ENCODE measurements at places on chromosomes 7 and 10. TPM values are rescaled to one million over a fixed set of nuclear protein-coding genes. Genes with fewer than 3 reads are reported as not detected.

CLCN1 gene
- polyA plus RNA-seq, result not detected

DNA sequence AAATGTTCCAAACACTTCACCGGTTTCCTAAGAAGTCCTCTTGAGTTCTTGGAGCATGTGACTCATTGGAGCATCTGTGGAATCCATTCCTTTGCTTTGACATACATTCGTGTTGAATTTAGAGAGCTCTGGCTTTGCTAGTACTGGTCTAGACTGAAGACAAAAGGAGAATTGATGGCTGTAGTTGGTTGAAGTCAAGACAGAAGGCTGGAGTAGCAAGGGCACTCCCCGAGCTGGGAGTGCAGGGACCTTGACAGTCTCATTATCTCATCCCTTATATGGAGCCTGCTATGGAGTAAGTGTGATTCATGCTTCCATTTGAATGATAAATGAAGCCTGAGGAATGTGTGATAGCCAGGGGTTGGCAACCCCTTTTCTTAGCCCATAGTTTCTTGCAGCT, 1249.1 kb downstream of the TYW1 start:
- DNase-seq, result no peak

ALOX5 gene
- polyA plus RNA-seq, result not detected

- DNase-seq, result no peak
Observed at GRCh38 chr7:150383710-150384397, 4.7 kb downstream of the ZNF775 start.

- DNase-seq, result no peak
Observed at GRCh38 chr7:30178748-30179436, 44.1 kb downstream of the MTURN start.

GIMAP6 gene
- not detected for polyA plus RNA-seq

- DNase-seq, result no peak
Observed at GRCh38 chr7:72444026-72444776, 32.1 kb upstream of the CALN1 start.

DNA sequence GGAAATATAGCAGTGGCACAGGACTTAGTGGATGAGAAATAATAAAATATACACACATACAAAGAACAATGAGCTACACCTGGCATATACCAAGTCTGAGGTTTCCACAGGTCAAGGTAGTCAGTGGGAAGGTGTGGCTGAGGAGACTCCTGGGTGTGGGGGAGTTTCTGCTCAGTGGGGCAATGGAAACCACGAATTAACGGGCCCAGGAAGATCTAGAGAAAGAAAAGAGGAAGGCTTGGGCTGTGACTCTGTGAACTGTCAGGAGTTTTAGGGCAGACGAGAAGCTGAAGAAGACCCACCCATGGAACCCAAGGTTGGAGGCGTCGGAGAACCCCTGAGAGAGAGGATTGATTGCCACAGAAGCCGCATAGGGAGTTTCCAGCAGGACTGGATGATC, 196.5 kb downstream of the HERPUD2 start:
- no peak for DNase-seq

PKD2L1 gene
- not detected for polyA plus RNA-seq

AKAP9 gene
- 13.6 TPM for polyA plus RNA-seq

KLF14 gene
- polyA plus RNA-seq, result not detected

DNA sequence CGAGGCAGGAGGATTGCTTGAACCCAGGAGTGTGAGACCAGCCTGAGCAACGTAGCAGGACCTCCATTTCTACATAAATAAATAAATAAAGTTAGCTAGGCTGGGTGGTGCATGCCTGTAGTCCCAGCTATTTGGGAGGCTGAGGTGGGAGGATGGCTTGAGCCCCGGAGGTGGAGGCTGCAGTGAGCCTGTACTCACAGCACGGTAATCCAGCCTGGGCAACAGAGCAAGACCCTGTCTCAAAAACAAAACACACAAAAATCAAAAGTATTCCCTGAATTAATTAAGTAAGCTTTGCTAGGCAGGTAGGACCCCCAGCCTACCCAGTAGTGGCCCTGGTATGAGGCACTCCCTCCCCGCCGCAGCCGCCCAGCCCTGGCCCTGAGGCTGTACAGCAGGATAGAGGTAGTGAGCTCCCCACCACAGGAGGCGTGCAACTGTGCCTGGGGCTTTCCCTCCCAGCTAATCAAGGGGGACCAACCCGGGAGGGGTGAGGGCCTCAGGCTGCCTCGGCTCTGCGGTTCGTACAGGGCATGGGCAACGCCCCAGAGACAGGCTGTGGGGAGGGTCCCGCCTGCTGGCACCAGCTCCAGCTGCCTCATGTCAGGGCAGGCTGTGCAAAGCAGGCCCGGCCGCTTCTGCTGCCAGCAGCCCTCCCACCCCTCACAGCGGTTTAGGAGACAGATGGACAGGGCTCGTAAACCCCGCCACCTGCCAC, 1.0 kb upstream of the CYP2W1 start:
- DNase-seq, result no peak

DNA sequence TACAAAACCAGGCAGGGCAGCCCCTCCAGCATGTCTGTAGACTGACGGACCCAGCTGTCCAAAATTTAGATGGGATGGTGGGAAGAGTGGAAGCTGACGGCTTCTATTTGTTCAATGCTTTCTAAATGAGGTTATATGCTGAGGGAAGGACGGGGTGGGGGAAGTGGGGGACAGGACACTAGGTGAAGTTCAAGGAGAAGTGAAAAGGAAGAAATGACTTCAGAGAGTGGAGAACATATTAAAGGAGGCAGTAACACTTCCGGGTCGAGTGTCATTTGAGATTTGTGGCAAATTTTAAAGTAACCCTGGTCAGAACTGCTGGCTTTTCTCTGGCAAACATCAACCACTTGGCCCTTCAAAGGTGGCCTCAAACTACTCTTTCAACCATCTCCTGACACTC, 9.4 kb downstream of the PIP4K2A start:
- DNase-seq, result no peak

GRCh38 chr10:84548869-84549268, 220.5 kb downstream of the CCSER2 start:
- DNase-seq, result no peak

GRCh38 chr10:51485668-51486067, 213.7 kb downstream of the CSTF2T start:
- DNase-seq, result no peak

SPRN gene
- 3.0 TPM for polyA plus RNA-seq

- DNase-seq, result no peak
Observed at GRCh38 chr7:128347647-128348097, 4.0 kb upstream of the RBM28 start.

AVL9 gene
- polyA plus RNA-seq, result 12.0 TPM

DNA sequence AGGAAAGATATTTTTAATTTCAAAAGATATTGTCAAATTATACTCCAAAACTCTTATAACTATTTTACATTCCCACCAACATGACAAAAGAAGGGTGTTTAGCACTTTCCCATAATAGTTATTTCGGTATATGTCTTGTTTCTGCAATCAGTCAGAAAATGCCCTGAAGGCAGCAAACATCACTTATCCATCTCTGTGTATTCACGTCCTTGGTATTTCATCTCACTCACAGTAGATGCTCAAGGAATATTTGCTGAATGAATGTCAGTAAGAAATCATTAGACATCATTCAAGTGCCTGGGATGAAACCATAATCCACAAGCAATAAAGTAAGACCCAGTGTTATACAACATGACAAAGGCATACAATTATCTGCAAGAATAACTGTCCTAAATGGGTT, 112.7 kb downstream of the GFRA1 start:
- no peak for DNase-seq

DNA sequence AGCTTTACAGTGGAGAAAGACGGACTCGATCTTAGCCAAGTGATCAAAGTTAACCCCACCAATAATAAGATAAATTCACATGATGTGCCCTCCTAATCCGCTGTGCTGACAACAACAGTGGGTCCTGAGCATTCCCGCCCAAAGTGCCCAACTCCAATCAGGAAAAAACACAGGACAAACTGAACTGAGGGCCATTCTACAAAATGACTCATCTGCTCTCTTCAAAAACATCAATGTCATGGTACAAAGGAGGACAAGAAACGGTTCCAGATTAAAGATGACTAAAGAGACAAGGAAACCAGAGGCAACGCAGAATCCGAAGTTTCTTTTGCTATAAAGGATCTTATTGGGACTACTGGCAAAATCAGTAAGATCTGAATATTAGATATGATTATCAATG, 79.4 kb downstream of the CTBP2 start:
- DNase-seq, result no peak

DNA sequence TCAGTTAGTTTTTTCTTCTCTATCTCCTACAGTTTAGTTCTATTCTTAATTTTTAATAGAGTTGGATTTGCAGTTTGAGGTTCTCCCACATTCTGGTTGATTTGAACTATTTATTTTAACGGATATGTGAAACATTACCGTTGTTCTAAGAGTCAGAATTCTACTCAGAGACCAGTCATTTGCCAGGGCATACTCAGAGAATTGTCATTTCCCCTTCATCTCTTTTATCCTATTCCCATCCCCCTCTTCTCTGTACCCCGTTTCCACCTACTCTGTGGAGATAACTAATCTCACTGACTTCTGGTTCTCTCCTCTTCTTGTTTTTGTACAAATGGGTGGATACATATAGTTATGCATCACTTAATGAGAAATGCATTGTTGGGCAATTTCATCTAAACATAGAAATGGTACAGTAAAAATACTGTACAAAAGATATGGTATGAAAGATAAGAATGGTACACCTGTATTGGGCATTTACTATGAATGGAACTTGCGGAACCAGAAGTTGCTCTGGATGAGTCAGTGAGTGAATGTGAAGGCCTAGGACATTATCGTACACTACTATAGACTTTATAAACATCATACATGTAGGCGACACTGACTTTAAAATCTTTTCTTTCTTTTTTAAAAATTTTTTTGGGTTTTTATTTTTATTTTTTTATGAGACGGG, 53.1 kb downstream of the INPP5F start:
- DNase-seq, result no peak

DNA sequence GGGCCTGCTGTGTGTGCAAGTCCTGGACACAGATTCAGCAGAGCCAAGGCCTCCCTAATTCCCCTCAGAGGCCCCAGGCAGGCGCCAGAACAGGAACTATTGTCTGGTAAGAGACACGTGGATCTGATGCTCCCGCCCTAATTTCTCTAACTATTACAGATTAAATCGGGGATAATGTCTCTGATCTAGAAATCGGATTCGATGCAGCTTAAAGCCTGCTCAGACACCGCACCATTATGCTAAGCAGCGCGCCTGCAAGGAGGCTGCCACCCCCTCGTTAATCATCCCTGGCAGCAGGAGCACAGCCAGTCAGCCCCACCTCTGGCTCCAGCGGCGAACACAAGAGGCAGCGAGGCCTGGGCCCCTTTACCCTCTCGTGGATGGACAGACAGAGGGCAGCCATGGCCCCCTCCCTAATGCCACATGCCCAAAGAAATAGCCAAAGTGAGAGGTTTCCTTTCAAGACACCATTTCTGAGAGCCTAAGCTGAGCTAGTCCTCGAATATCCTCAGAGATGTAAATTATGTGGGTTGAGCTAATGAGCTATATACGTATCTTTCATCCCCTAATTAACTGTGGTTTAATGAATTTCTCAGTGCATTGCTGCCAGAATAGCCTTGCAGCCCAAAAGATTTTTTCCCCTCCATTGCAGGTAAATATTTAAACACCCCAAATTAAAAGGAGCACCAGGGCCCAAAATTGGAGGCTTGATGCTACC, 122.1 kb downstream of the GRID1 start:
- no peak for DNase-seq

PIP gene
- polyA plus RNA-seq, result not detected

DNA sequence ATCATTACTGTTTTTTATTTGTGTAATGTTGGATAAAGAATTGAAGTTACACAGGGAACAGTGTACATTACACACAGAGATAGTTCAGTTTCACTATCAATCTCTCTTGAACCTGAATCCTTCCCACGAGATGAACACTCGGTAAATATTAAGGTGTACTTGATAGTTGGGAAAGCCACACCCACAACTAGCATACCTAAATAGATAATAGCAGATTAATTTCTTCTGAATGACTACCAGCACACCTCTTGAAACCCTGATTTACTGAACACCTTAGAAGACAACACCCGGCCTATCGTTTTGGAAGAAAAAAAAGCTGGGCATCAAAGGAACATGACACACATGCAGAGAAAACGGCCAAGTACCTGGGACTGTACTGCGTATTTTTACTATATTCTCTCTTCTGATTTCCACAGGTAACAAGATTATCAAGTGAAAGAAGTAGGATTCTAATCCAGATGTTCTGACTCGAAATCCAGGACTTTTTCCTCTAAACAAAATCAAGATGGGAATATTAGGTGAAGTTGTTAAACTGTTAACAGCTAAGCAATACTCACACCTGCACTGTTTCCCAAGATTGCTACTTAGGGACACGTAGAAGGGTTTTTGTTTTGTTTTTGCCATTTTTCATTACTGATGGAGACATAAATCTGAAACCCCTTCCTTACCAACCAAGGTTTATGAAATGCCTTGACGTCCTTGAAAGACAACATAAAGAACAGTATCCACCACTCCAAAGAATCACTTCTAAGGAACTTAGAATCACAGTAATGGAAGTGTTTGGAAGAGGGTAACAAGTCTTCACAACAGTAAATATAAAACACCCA, 1.0 kb downstream of the CCDC186 start:
- no peak for DNase-seq

PDE1C gene
- 19.6 TPM for polyA plus RNA-seq

- DNase-seq, result peak; percentile 50
Observed at GRCh38 chr7:102063690-102064180, 222.9 kb upstream of the SH2B2 start.

DNA sequence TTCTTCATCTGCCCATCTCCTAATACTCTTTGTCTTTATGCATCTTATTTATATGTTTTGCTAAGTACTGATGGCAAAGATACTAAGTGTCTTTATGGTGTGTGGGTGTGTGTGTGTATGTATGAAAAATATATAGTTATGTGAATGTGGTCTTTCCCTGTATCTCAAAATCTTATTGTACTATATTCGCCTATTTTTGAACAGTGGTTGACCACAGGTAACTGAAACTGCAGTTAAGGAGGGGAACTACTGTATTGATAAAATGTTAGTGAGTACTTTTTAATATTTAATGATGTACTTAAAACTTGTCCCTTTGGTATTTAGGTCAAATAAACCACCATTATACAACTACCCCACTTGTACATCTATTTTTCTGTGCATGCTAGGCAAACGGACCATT, 85.9 kb downstream of the ADD3 start:
- no peak for DNase-seq

CALML5 gene
- not detected for polyA plus RNA-seq

CYP2E1 gene
- 1.3 TPM for polyA plus RNA-seq
